ENCODE measurements at places on chromosomes 3 and 15. TPM values are rescaled to one million over a fixed set of nuclear protein-coding genes. Genes with fewer than 3 reads are reported as not detected.

DNA sequence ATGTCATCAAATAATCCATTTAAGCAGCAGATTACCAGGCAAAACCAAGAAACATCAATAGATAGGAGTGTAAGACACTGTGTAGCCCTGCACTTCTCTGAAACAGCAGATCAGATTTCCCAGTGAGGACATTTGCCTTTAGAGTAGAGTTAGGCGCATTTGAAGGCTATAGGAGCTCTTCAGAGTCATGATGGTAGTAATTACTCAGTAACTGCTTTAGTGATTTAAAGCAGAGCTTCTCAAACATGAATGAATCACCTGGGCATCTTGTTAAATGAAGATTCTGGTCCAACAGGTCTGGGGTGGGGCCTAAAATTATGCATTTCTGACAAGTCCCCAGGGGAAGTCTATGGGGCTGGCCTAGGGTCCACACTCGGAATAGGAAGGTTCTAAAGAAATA lies 36.9 kb downstream of the THRB start:
- no peak for DNase-seq

GRCh38 chr3:111603679-111604078 lies 8.5 kb upstream of the ZBED2 start:
- no peak for DNase-seq

- DNase-seq: no peak
Observed at GRCh38 chr15:99818872-99819271, 85.6 kb upstream of the LYSMD4 start.

DNA sequence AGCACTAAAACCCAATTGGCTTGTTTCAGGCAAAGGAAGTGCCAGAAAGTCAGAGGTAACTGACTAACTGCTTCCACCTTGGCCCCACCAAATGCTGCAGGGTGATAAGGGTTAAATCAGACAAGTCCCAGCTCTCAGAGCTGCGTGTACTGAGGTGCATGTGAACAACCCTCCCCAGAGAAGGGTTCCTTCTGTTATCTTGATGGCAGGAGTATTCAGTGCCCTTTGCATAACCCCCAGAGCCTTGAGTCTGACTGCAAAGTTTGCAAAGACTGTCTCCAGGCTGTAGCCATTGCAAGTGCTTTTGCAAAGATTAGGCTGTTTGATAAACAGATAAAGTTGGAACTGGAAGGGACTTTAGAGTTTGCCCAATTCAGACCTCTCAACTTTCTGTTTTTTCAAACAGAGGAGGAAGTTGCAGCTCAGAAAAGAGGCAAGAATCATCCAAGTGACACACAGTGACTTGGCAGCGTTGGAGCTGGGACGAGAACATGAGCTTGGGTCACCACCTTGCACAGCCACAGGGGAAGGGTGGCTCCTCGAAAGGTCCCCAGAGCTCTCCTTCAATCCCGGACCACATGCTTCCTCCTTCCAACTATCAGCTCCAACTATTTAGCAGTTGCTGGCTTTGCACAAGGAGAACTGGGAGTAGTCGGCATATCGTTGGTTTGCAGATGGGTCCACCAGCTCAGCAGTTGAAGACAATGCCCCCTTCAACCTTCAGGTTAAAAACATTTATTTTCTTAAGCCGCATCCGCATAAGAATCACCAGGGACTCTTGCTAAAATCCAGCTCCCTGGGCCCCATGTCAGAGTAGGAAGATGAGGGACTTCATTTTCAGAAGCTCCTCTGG lies 224.8 kb upstream of the HES1 start:
- no peak for DNase-seq

GRCh38 chr3:89783341-89783927 lies 676.0 kb downstream of the EPHA3 start:
- DNase-seq: no peak

- DNase-seq: no peak
Observed at GRCh38 chr15:98000249-98001203, 40.0 kb downstream of the ARRDC4 start.

GRCh38 chr15:70748281-70748747 lies 15.0 kb downstream of the UACA start:
- DNase-seq: no peak

- no peak for DNase-seq
Observed at GRCh38 chr3:56491566-56491965, 23.3 kb upstream of the ERC2 start.

GRCh38 chr3:155420881-155421486 lies 127.5 kb upstream of the STRIT1 start:
- no peak for DNase-seq

GRCh38 chr3:190532731-190533203 lies 18.9 kb downstream of the IL1RAP start:
- no peak for DNase-seq

GRCh38 chr15:74833376-74834107 lies 7.1 kb downstream of the CPLX3 start:
- DNase-seq: no peak

- no peak for DNase-seq
Observed at GRCh38 chr3:165754219-165755007, 82.8 kb downstream of the BCHE start.

GRCh38 chr15:33059184-33059583 lies 135.3 kb downstream of the FMN1 start:
- no peak for DNase-seq

- no peak for DNase-seq
Observed at GRCh38 chr3:152779653-152780052, 55.3 kb upstream of the P2RY1 start.

DNA sequence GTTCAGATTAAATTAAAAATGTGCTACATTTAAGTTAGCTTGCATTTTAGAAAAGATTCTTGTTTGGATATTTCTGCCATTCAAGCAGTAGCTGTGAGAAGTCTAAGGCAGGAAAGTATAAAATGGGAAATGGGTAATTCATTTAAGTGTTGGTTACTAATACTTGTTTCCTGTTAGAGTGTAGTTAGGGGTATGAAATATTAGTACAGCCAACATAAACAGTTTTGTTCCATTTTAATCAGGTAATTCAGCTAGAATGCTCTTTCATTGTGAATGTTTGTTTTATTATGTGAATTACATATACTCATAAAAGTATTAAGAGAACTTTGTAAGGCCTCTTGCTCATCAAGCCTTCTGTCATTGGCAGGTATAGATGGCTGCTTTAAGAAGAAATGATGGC lies 19.9 kb downstream of the TATDN2 start:
- no peak for DNase-seq

DNA sequence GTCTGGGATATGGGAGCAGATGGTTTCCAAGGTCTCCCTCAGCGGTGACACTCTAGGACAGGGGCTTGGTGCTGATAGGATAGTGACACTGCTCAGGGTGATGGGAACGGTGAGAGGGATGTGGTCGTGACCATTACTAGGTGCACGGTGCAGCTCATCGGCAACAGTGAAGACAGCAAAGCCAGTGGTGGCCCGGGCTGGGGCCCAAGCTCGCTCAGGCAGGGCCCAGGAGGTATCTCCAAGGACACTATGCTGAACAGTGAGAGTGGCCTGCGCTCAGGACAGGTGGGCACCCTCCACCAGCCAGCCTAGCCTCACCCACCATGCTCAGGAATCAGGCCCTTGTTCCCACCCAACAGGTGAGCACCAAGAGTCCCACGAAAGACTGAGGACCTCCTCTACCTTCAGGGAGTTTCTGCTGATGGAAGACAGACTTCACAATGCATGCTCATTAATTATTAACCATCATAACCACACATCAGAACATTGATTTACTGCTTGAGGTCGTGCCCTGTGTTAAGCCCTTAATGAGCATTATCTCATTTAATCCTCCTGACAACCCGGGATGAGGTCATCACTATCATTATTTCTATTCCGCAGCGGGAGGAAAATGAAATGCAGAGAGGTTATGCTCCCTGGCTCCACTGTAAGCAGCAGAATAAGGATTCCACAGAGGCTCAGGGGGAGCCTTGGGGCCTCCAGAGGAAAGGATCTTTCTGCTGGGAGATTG lies 269.4 kb downstream of the UACA start:
- DNase-seq: no peak

DNA sequence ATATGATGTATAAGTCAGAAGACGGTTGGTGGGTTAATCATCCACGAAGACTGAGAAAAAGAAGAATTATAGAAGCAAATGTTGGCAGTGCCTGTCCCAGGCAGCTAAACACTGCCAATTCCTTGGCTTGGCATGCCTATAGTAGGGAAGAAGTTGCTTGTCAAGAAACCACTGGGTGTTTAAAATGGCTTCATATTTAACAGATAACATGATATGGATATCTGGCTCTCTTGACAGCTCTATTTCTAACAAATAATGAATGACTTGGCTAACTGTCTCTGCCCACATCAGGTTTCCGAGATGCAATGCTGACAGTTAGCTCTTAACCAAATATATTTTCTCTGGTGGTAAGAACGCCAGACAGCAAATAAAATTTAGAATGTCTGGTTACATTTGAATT lies 341.7 kb upstream of the KCNMB2 start:
- DNase-seq: no peak

DNA sequence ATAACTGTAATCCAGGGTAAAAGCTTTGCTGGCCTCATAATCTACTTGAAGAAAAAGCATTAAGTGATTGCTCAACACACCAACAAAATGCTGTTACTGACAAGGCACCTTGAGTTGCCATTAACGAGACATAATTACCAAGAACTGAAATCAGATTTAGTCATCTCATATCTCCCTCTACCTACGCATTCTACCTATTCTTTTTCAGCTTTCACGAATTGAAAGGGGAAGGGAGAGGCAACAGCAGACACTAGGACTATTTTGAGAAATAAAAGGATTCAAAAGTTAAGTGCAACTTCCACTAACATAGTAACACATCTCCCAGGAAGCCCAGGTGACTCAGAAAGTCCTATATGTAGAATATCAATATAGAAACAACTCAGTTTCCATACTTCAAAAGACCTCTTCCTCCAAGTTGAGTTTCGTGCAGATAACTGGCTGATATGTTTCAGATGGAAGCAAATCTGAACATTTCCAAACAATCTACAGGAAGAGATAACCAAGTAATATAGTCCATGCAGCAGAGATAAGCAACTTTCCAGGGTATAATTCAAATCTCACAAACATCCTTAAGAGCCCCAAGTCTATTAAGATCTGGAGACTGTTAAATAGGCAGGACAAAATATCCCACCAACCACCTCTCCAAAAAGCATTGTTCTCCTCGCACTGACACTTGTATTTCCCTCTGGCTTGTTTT lies 1.9 kb downstream of the OSBPL10 start:
- DNase-seq: no peak

DNA sequence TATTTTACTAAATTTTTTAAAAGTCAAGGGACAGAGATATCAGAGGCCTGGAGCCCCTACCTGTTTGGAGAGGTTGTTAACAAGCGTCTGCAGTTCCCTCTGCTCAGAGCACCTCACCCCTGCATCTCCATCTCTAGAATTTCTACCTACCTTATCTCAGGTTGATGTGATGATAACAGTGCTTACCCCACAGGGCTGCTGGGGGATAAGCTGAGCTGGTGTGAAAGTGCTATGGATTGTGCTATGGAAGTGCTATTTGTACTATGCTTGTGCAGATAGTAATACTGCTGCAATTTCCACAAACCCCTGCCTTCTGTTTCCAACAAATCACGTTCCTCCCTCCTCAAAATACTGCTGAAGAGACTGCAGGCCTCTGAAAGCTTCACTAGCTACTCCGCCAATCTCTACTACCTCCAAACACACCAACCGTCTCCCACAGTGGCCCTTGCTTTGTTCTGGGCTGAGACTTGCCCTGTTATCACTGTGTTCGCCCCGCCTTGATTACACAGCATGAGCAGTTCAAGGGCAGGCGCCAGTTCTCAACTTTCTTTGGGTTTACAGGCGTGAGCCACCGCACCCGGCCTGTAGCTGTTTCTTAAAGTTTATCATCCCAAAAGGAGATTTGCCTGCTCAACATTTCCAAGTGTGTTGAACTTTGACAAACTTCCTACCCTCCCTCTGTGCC lies 28.4 kb upstream of the PARL start:
- DNase-seq: no peak

GRCh38 chr3:183193762-183194689 lies 31.5 kb upstream of the LAMP3 start:
- DNase-seq: no peak

GRCh38 chr15:77475898-77476297 lies 55.2 kb downstream of the HMG20A start:
- DNase-seq: no peak

DNA sequence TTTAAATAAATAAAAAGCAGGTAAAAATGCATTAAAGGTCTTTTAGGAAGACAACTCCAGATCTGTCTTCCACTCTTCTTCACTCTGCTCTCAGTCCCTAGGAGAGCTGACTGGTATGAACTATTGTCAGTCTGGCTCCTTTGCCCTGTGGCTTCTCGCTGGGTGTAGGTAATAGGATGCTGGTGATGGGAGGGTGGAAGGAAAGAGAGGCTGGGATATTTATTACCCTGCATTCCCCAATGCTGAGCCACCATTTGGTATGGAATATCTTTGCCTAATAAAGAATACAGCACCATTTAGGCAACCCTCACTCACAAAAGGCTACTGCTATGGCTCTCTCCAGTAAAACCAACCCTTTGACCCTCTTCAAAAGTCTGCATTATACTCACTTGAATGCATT lies 326.9 kb downstream of the CNTN3 start:
- no peak for DNase-seq

- no peak for DNase-seq
Observed at GRCh38 chr3:184601576-184602371, 40.2 kb downstream of the EPHB3 start.

DNA sequence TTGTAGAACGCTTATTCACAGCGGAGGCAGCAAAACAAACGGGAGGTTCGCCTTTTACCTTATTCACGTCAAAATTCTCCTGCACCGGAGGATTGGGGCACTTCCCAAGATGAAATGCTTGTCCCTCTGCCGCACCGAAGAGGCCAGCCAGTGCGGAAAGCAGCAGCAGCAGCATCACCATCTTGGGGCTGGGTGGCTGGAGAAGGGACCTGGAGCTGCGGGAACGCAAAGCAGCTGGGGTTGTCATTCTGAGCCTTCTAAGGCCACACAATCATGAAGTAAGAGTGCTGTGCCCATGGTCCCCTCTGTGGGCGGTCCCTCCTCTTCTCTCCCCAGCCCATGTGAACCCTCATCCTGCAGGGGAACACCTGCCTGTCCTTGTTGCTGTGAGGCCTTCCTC lies 4.5 kb downstream of the APOD start:
- no peak for DNase-seq

GRCh38 chr3:94548581-94549316 lies 485.9 kb downstream of the NSUN3 start:
- DNase-seq: no peak

GRCh38 chr3:133354721-133355120 lies 45.1 kb upstream of the BFSP2 start:
- DNase-seq: no peak

GUCA1C gene
- not detected for total RNA-seq

CCDC80 gene
- total RNA-seq: not detected

CPN2 gene
- not detected for total RNA-seq

PLCH1 gene
- total RNA-seq: 2.0 TPM

P3H2 gene
- not detected for total RNA-seq

ALPK3 gene
- total RNA-seq: 0.18 TPM

GOLGA8G gene
- total RNA-seq: not detected

NME9 gene
- total RNA-seq: not detected

KATNBL1 gene
- 40.5 TPM for total RNA-seq
